Left lung (tissue), 14 donors: ENCODE measurements at places on chromosomes 6 and 20. TPM values are rescaled to one million over a fixed set of nuclear protein-coding genes. Genes with fewer than 3 reads are reported as not detected.

HLA-DQB2 gene
- polyA plus RNA-seq, result 0.50 TPM

THBD gene
- 27.3 TPM for polyA plus RNA-seq

MYLK4 gene
- polyA plus RNA-seq, result 1.3 TPM

- DNase-seq, result no peak
Observed at GRCh38 chr6:75481394-75481793, 12.2 kb downstream of the FILIP1 start.

- DNase-seq, result no peak
Observed at GRCh38 chr6:134555672-134556071, 237.8 kb upstream of the SGK1 start.

- no peak for DNase-seq
Observed at GRCh38 chr6:157716251-157716995, 106.6 kb upstream of the SNX9 start.

- DNase-seq, result no peak
Observed at GRCh38 chr6:46254946-46255345, 84.2 kb upstream of the ENPP5 start.

- no peak for DNase-seq
Observed at GRCh38 chr20:49513009-49513408, 30.5 kb upstream of the KCNB1 start.

GRCh38 chr20:13934992-13935894, 55.2 kb downstream of the SEL1L2 start:
- no peak for DNase-seq

DNA sequence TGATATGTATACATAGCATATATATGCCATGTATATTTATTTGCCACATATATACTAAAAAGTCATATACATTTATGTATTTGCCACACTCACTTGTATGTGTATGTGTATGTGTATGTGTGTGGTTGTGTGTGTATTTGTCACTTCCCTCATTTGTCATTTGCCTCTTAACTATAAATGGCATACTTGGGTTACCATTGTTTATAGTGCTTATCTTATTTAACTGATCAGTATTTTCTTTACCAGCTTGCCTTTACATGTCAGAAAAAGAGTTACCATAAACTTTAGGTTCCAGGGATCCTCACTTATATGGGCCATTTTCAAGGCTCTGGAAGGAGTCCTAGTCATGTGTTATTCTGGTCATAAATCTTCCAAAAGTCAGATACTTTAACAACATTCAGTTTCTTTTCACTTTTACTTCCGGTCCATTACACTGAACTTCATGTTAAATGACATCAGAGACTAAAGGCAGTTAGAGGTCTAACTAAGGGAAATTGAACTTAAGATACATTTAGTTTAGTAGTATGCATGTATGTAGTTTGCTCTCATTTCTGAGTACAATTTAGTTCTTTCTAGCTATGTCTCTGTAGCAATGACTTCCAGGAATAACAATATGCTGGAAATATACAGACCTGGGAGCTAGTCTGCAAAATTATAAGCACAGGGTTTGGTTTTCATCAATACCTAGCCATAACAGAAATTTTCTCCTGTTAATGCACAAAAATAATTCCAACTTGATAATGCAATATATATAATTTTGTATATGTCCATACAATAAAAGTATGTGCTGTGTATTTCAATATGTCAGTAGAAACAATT, 33.7 kb upstream of the HIVEP1 start:
- no peak for DNase-seq

DNA sequence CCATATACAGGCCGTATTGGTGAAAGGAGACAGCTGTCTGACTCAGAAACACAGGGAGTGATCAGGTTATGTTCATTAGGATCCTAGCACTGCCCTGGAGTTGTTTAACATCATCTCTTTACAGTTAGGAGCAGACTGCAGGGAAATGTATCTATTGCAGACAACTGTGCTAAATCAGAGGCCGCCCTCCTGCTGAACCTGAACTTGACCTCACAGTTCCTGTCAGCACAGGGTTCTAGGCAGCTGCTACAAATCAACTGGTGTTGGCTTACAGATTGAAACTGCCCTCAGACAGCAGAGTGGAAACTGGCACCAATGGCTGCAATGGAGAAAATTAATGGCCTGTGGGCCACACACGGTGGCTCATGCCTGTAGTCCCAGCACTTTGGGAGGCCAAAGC, 3.7 kb upstream of the RPP40 start:
- no peak for DNase-seq

DNA sequence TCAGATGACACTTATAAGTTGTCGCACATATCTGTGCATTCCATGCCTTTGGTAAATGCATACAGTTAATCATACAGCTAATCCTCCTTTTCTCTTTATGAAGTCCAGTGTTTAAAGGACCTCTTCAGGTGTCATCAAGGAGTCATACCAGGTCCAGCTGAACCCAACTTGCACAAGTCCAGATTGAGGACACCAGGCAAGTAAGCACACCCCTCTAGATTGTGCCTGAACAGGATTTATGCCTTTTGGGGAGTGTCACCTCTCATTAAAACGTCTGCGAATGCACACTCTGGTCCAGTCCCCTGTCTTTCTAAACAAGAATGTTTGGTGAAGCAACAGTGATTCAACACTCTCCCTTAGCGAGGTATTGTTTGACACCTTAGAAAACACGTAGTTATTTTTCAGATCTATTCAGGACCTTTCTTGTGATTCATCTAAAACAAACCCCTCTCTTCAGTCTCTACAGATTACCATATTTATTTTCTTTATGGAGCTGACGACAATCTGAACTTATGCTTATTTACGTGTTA, 48.4 kb downstream of the C6orf15 start:
- no peak for DNase-seq

DNA sequence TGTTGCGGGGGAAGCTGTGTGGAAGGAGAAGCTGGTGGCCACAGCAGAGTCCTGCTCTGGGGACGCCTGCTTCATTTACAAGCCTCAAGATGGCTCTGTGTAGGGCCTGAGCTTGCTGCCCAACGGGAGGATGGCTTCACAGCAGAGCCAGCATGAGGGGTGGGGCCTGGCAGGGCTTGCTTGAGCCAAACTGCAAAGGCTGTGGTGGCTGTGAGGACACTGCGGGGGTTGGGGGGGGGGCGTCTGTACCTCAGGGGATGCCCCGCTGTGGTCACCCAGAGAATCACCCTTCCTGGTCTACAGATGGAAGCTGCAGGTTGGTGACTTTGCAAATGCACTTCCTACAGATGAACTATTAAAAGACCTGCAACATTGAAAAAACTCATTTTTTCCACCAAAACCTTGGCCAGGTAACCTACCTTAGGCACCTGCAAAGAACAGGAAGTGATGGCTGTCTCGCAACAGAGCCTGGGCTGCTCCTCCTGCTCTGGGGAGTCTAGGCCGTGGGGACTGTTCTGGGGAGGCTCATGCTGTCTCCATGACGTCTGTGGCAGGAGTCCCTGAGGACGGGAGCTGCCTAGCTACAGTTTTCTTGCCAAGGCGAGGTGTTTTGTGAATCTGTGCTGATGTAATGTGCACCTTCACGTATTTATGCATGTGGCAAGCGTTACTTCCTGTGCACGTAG, 7.3 kb downstream of the NPBWR2 start:
- no peak for DNase-seq

GRCh38 chr6:36809941-36810803, 29.1 kb downstream of the CPNE5 start:
- DNase-seq, result no peak

- peak; percentile 16 for DNase-seq
Observed at GRCh38 chr6:32825966-32826365, 9.2 kb upstream of the HLA-DOB start.

OVOL2 gene
- polyA plus RNA-seq, result 8.5 TPM

HSD17B8 gene
- 15.9 TPM for polyA plus RNA-seq

DNA sequence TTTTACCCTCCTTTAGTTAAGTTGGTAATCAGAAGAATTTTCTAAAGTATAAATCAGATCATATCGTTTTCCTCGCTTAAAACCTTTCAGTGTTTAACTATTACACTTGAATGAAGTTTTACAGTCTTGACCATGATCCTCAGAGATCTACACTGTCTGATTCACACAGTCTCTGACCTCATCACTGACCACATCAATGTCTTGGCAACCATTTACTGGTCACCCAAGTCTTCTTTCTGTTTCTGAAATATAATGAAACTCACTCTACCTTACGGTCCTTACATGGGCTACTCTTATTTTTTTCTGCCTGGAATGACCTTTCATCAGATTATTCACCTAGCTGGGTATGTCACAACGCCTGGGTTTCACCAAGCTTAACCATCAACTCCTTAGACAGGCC, 71.4 kb downstream of the ADGB start:
- no peak for DNase-seq

DNA sequence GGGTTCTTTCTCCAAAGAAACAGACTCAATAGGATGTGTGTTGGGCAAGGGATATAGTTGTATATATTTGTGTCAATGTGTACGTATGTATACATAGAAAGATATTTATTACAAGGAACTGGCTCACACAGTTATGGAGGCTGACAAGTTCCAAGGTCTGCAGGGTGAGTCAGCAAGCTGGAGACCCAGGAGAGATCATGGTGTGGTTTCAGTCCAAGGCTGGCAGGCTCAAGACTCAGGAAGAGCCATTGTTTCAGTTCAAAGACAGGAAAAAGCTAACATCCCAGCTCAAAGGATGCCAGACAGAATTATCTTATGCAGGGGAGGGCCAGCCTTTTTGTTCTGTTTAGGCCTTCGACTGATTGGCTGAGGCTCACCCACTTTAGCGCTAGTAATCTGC, 89.9 kb upstream of the RALGAPA2 start:
- DNase-seq, result no peak

GRCh38 chr6:160428818-160429619, 80.8 kb downstream of the SLC22A3 start:
- no peak for DNase-seq

GRCh38 chr6:140156131-140156530, 781.7 kb upstream of the CITED2 start:
- DNase-seq, result no peak

DNA sequence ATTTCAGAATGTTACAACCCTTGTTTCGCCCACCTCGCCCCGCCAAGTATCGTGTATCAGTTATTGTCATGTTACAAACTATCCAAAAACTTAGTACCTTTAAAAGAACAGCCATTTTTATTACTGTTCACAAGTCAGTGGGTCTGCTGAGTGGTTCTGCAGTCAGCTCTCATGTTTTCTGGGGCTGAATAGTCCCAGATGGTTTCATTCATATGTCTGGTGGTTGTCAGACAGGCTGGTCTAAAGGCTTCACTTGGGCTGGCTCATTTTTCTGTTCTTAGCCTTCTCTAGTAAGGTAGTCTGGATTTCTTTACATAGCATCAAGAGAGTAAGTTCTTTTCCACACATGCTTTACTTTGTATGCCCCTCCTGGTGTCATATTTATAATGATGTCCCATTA, 8.6 kb downstream of the ZNF292 start:
- DNase-seq, result no peak

GRCh38 chr6:54031169-54031568, 80.1 kb upstream of the MLIP start:
- no peak for DNase-seq

GRCh38 chr6:26331218-26332073, 33.6 kb upstream of the BTN3A2 start:
- no peak for DNase-seq

PPP1R16B gene
- polyA plus RNA-seq, result 6.3 TPM

DNA sequence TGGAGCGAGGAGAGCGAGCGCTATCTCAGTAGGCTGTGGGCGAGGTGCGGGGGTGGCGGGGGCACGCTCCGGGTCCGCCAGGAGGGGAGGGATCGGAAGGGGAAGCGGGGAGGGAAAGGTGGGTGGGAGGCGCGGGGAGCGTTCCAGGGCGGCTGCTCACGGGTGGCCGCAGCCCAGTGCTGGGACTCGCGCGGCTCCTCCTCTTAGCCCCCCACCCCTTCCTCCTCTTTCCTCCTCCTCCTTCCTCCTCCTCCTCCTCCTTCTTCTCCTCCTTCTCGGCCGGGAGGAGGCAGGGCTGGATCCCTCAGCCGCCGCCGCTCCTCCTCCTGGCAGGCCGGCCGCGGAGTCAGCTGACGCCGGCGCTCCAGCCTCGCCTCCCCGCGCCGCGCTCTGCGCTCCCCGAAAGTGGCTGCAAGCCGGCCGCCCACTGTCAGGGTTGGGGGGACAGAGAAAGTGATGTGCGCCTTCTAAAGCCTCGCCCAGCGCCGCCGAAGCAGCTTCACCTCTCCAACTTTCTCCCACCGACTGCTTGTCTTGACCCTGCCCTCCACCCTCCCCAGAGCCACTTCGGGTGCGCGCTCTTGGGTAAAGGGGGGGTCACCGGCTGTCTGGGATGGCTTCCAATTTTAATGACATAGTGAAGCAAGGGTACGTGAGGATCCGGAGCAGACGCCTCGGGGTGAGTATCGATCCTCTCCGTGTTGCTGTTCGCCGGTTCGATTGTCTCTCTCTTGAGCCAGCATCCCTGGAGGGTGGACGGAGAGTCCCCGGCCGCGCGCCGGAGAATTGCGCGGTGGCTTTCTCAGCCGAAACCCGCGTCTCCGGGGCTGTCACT, at the start of gene DOK5:
TSS of gene DOK5 (plus strand) at position 260 of the 835 bp plus-strand sequence. CDS start at position 614, 354 bp downstream.
- peak; percentile 80 for DNase-seq

GRCh38 chr6:35327349-35328027, 14.9 kb upstream of the PPARD start:
- DNase-seq, result peak; percentile 66

GRCh38 chr6:111527367-111527766, 44.3 kb upstream of the REV3L start:
- DNase-seq, result no peak

GRCh38 chr20:63156221-63156671, 59.7 kb downstream of the YTHDF1 start:
- DNase-seq, result no peak

DNA sequence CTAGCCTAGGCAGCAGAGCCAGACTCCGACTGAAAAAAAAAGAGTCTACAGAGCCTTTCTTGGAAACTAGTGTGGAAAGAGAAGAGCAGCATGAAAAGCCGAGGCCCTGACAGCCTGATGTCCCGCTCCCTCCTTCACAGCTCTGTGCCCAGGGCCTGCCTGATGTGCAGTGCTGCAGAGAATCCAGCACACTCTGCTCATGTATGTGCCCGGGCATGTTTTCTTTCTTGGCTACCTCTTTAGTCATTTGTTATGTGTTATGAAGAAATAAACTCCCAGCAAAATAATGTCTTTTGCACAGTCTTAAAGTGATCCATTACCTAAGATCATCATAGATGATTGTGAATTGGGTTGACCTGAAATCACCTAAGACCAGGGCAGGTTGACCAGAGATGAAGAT, 78.1 kb upstream of the EZR start:
- no peak for DNase-seq

DNA sequence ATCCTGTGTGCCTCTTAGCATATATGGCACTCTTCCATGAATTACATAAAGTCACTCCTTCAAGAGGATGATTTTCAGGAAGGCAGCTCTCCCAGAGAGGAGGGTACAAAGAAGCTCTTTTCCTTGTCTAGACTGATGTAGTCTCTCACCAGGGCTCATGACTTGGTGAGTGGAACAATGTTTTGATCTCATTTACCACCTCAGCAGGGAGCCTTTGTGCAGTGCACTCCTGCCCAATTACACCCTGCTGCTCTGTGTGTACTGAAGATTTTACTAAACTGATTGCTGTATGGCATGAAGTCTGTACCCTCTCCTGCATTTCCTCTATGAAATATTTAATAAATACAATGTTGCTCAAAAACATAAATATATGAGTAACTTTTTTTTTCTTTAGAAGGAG, 598.3 kb upstream of the HS3ST5 start:
- no peak for DNase-seq
